Stimulated activated effector memory CD8-positive, alpha-beta T cell treated with anti-CD3 and anti-CD28 coated beads, Interleukin-12 subunit alpha, Interleukin-12 subunit beta, amount 100 ng/mL, for 72 hours (primary cell): ENCODE measurements at places on chromosomes 5 and 9.

DNA sequence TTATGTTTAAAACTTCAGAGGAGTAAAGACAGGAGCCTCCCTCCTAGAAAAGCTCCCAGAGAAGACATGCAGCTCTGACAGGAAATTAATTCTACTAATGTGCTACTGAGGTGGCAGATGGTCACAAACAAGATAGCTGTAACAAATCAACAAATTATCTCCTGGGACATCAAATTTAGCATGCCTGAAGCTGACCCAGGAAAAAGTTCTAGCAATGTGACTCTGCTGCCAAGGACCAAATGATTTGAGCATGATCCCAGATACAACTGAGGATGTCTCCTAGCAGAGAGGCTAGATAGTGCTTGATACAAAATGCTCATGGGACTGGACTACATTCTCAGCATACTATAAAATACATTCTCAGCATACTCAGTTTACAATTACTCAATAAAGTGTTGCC, 413.5 kb upstream of the SMC2 start:
- no peak for DNase-seq

GRCh38 chr9:116096853-116097252, 56.7 kb upstream of the PAPPA start:
- DNase-seq: no peak

GRCh38 chr9:96392263-96392662, 8.8 kb upstream of the SLC35D2 start:
- DNase-seq: no peak

DNA sequence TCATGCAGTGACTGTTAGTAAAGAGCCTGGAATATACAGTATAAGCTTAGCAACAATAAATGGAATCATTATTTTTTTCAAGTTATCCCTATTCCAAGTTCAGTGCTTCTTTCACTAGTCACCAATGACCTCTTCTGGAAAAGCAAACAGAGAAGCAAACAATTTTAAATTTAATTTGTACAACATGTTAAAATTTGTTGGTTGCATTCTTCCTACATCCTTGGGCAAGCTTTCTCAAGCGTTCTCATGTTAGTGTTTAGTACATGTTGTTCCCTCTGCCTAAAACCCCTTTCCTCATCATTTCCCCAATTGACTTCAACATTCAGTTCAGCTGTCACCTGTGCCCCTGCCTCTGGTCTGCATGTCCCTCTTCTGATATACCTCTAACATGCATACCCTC, 123.4 kb downstream of the SEC61B start:
- DNase-seq: no peak

- DNase-seq: no peak
Measured at GRCh38 chr9:87714819-87715218, 11.1 kb upstream of the CTSL start.

DNA sequence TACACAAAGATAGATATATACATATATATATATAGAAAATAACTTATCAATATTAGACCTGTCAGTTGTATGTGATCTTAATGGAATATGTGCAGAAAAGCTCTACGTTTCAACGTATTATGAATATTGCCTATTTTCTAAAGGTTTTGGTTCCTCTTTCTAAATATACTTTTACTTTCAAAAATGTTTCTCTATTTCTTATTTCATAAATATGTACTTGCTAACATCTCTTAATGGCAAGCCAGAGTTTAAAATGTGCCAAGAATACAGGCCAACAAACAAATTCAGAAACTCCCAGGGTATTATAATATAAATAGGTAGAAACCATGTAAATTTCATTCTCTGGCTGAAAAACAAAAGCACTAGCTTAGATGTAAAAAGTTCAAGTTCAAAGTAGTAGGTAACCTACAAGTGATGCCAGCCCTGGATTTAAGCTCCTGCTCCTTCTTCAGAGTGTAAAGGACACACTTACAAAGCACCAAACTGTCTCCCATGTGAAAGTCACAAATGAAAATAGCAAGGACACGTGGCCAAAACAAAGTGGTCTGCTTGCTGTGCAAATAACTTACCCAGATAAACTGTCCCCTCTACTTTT, 685.1 kb upstream of the DMAC1 start:
- DNase-seq: no peak

GRCh38 chr5:30267026-30267425, 926.5 kb upstream of the CDH6 start:
- DNase-seq: no peak

- no peak for DNase-seq
Measured at GRCh38 chr5:64516216-64516615, 10.4 kb downstream of the RGS7BP start.

DNA sequence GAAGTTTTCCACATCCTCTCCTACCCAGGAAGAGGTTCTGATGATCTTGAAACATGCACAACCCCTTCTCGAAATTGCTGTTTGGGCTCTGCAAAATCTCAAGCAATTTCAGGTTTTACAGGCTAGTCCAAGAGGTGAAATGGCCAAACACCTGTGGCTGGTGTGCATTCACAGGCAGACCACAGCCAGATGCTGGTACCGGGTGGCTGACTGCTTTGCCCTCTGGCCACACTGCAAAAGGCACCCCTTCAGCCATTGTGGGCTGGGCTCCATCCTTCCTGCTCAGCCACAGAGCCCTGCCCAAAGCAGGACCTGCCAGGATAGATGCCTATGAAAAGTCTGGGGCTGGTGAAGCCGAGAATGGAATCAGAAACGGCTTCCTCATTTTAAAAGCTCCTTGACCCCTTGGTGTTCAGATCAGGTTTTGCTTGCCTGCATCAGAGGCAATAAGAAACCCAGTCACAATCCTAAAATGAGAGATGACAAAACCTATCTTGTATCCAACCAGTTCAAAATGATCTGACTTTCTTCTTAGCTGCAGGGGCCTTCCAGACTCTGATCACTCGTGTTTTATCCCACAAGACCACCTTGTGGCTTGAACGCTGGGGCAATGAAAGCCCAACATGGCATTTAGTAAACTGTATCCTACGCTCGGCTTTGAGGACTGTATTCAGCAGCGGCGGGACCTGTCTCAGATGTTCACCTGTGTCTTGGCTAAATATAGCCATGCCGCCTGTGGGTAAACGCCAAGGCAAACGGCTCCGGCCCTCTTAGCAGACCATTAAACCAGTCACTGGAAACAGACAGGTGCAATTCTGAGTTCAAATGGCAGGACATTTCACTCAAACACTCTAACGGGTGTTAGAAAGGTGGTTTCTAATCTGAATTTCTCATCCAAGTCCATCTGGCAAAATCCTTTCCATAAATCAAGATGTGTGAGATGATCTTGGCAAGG, 49.6 kb downstream of the EPB41L4B start:
- DNase-seq: no peak

DNA sequence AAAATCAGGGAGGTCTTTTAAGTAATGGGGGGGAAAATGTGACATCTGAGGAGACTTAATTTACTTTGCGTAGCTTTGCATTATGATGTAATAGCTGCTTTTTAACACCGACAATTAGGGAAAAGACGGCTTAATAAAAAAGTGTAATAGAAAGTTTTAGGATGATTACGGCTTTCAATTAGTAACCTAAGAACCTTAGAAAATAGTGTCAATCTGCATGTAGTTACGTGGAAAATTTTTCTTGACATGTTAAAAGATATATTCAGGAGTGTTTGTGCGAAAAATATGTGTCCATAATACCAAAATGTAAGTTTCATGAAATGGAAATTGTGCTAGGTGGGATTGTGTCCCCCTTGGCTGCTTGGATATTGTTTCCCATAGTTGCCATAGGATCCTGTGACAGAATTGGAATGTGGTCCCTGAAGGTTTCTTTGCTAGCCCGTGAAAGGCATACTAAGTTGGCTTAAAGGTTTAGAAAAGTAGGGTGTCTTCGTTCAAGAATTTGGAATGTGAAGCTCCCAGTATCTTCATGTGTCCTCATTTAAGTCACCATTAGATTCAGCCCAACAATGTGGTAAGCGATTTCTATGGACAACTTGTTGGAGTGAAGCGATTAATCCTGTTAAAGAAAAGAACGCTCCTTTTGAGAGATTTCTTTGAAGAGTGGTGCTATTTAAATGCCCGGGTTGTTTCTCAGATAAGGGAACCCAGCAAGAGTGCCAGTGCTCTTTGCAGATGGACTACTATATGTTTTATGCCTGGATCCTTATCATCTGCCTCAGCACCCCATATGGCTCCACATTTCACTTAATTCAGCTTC, 2.0 kb downstream of the RGMB start:
- no peak for DNase-seq

DNA sequence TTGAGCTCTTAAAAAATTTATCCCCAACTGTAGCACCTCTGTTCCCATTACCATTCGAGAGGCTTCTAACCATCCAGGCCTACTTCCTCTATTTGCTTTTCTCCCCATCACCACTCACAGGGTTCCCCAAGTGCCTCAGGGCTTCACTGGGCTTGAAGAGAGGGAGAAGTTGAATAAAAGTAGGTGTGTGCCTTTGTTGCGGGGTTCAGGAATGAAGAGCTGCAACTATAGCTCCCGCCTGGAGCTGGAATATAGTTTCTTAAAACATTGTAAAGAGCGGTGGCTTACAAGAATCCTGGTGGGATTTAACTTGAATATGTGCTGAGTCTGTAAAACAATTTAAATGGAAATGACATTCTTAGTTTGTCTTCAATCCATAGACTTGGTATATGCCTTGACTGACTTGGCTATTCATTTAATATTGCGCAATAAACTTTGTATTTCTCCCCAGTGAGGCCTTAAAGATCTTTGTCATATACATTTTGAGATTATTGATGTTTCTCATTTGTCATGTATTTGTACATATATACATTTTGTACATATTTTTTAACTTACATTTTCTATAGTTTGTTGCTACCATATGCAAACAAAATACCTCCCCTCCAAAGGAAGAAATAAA, 7.2 kb downstream of the ENTREP1 start:
- DNase-seq: no peak

GRCh38 chr5:4480528-4481349, 659.4 kb upstream of the ADAMTS16 start:
- no peak for DNase-seq

DNA sequence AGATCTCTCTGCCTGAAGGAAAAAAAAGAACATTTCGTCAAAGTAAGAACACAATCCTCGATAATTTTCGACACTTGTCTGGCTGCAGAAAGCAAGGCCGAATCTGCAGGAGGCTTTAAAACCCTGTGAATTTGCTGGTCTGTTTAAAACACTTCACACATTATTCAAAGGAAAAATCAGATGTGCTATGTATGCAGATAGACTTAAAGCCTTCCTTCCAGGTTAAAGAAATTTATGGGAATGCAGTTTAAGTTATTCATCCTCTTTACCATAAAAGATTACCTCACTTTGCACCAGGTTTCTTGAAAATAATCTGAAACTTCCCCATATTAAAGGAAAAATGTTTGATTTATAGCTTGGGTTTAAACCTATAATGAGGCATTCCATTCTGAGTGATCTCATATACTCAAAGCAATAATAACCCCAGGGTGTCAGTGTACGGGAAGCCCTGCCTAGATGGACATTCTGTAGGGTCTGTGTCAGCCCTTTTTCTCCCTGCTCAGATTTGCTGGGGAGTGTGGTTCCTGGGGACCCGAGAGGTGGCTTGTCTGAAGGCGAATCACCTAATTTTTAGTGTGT, 323.5 kb upstream of the SLC24A2 start:
- no peak for DNase-seq

- no peak for DNase-seq
Measured at GRCh38 chr9:105858006-105858690, 163.8 kb downstream of the TMEM38B start.

- no peak for DNase-seq
Measured at GRCh38 chr5:94945656-94946055, 327.2 kb downstream of the SLF1 start.

DNA sequence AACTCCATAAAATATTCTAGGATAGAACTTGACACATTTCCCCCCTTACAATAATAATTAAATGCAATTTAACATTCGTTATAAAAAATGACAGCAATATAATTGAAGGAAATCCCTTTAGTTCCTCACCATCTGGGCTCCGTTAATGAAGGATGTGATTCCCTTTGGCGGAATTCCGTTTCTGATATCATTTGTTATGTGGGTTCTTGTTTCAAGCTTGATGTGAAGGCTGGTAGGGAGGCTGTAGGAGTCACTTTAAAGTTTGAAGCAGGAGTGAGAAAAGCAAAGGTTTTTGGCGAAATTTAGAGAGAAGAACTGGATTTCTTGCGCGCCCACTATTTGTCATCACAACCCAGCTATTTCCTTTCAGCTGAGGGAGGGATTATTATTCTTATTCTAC, 4.0 kb downstream of the RGS7BP start:
- DNase-seq: no peak

GRCh38 chr5:123515904-123516303, 3.9 kb downstream of the CSNK1G3 start:
- no peak for DNase-seq

DNA sequence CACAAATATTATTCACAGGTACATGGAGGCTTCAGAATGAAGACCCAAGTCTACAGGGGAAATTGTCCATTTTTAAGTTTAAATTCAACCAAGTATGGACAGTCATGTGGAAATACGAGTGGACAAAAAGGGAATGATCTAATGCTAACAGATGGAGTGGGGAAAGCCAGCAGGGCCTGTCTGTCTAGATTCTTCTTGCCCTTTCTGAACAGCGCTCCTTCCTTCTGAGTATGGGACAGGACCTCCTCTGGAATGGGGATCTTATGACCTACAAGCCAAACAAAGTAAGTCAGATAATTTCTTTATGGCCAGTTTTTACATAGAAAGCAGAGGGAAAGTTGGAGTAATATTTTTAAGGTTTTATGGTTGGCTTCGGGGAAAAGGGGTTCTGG, 119.8 kb upstream of the NEK6 start:
- DNase-seq: no peak

DNA sequence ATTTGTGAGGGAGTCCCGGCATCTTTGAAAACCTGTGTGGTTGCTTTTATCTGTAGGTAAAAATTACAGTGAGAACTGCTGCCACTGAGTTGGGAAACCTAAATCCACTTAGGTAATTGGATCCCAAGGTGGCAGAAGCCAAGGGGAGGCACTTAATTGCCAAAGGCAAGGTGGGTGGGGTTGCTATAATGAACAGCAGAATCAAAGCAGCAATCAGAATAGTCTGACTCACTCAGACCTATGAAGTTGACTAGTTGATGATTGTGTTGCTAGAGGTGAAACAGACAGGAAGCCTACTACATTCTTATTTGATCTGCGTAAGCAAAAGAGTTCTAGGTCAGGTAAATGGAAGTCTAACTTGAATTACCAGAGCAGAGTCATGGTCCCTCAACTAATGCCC, 17.3 kb upstream of the BICD2 start:
- DNase-seq: no peak

GRCh38 chr5:177320879-177321278, 9.2 kb upstream of the MXD3 start:
- no peak for DNase-seq

GRCh38 chr9:124510650-124511425, 3.6 kb upstream of the NR5A1 start:
- DNase-seq: no peak

DNA sequence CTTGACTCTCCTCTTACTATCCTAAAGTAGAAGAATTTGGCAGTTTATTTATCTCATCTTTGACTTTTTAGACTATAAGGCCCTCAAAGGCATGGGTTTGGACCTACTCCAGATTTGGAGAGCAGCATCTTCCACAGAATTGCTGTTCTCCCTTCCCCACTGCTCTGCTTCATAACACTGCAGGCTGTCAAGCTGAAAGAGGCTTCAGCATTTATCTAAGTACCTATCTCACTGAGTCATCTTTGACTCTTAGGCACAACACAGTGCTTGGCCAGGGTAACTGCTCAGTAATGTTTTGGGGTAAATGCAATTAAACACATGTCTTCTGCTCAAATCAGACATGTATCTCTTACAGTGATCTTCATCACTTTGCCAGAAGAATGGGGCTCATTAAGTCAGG, 60.6 kb downstream of the GRIN3A start:
- no peak for DNase-seq
